D721Med (cell line): ENCODE measurements at places on chromosomes 3 and 15.

GRCh38 chr3:127158614-127159229 is 34.2 kb upstream of the PRR23E start:
- no peak for DNase-seq

GRCh38 chr3:143567823-143568222 is 280.4 kb downstream of the SLC9A9 start:
- DNase-seq = no peak

- DNase-seq = no peak
These were observed 66.1 kb downstream of the GLB1 start for GRCh38 chr3:33030802-33031201.

DNA sequence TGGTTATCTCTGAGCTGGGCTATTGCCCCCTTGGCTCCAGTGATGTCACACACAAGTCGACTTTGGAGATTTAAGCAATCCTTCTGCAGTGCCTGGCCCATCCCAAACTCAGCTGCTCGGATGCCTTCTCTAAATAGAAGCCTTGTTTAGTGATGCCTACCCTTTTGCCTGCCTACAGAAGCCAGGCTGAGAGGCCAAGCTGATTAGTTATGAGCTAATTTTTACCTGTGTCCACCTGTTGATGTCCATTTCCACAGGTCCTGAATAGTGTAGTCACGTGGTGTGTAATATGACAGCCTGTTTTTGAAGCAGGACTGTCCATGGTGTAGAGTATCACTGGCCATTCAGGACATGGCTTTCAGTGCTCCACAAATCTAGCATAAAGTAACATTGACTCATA is 45.5 kb downstream of the SSUH2 start:
- DNase-seq = no peak

DNA sequence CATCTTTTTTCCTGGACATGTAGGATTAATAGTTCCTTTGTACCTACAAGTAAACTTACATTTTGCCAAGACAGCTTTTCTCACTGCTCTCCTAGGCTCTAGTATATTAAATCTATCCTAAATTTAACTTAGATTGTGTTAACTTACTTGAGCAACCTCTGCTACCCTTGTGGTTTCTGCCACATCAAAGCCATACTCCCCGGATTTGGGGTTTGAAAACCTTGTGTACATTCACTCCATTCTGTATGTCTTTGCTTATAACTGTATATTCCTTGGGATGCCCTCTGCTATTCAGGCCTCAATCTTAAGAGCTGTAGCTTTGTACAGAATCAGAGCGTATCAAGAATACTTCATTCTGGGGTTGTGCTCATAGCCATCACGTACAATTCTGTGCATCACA is 60.4 kb downstream of the ARIH1 start:
- DNase-seq = no peak

DNA sequence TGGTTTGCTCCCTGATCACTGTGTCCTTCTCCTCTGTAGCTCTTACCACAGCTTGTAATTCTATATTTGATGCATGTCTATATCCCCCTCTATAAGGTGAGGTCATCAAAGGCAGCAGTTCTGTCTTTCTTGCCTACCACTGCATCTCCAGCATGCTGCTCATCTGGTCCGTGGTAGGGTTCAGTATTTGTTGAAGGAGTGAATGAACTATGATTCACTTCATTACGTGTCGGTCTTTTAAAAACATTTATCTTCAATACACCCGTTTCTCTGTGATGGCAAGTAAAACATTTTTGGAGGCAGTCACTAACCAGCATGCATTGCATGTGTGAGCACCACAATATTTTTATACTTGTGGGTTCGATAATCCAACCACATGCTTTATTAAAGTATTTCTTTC is 27.6 kb downstream of the CHST14 start:
- DNase-seq = no peak

GRCh38 chr15:66850078-66850991 is 148.3 kb downstream of the SMAD6 start:
- DNase-seq = no peak

- DNase-seq = no peak
These were observed 999.0 kb downstream of the TUSC7 start for GRCh38 chr3:117708601-117709000.

GRCh38 chr3:192869131-192870031 is 48.3 kb downstream of the MB21D2 start:
- no peak for DNase-seq

GRCh38 chr3:47578119-47578632 is 489 bp downstream of the CSPG5 start:
- peak; percentile 70 for DNase-seq

DNA sequence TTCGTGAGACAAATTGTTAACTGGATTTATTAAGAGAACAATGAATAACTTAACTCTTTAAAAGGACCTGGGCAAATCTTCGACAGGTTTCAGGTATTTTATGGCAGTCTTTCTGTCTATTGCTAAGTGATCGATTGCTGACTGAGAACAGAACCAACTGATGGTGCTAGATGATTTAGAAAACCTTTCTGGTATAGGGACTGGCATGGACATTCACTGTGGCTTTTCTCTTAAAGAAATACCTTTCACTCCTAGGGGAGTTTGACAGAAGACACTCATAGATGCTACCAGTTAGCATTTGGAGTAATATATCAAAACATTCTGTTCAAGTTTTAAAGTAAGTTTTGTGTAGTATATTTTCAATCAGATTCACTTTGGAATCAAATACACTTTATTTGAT is 654 bp downstream of the PPARG start:
- DNase-seq = no peak

DNA sequence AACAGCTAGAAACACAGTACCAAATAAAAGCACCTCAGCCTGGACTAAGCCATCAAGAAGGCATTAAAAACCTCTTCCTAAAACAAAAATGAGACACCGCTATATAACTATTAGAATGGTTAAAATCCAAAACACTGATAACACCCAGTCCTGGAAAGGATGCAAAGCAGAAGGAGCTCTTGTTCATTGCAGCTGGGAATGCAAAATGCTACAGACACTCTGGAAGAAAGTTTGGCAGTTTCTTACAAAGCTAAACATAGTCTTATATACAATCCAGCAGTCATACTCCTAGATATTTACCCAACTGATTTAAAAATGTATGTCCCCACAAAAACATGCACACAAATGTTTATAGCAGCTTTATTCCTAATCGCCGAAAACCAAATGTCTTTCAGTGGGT is 35.7 kb downstream of the CHSY1 start:
- DNase-seq = no peak

DNA sequence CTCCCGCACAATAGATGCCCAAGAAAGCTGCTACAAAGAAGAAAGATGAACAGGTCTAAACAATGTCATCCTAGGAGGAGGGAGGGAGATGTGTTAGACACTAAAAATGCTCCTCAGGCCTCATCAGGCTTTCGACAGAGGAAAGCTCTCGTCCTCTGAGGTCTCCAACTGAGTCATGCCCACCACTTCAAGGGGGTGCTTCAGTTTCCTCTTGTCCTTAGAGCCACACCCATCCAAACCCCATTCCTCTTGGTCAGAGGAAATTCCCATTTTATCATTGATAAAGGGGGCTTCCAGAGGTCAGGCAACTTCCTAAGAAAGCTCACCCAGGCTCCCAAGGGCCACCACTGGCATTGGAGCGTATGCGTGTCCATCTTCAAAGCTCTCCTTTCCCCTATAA is 50.1 kb downstream of the HEG1 start:
- no peak for DNase-seq

GRCh38 chr3:26091096-26091495 is 301.2 kb downstream of the OXSM start:
- no peak for DNase-seq

DNA sequence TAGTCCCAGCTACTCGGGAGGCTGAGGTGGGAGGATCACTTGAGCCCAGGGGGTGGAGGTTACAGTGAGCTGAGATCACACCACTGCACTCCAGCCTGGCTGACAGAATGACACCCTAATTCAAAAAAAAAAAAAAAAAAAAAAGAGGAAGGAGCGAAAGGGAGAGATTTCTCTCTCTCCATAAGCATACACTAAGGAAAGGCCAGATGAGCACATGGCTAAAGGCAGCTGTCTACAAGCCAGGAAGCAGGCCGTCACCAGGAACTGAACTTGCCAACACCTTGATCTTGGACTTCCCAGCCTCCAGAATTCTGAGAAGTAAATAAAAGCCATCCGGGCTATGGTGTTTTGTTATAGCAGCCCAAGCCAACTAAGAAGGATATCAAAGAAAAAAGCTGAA is 7.5 kb downstream of the SRGAP3 start:
- DNase-seq = no peak

DNA sequence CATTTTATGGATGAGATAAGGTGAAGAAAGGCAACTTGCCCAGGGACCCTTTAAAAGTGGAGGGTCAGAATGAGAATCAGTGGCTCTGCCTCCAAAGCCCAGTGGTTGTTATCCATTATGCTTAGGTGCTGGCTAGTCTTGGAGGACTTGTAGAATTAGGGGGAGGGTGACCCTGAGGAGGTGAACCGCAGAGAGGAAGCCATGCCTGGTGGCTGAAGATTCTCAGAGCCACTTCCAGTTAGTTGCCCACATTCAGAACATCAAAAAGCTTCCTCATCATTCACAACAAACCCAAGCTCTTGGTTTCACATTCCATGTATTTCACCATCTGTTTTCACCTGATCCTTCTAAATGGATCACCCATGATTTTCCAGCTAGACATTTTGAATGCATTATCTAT is 11.2 kb downstream of the EBLN2 start:
- DNase-seq = no peak

DNA sequence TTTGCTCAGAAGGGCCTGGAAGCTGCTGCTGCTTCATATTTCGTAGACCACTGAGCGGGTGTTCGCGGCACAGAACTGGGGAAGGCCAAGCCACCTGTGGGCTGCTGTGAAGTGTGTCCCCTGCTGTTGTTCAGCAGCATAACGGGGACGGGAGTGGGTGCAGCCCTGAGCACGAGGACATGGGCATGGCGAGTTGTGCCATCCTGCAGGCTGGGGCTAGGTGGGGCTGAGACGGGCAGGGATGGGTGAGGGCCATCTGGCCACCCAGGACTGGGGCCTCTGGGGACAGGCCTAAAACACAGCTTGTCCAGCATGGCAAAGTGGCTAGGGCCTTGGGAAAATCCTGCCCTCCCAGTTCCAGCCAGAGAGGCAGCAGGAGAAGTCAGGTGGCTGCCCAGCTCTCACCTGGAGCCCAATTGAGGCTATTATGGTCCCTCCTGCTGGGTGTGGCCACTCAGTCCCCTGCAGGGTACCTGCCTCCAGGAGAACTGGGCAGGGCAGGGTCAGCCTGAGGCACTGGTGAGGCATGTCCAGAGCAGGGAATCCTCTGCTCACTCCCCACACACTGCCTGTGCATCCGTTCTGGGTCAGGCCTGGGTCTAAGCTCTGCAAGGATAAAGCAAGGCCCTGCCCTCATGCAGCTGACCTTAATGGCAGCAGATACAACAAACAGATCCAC is 29.5 kb downstream of the CFAP100 start:
- DNase-seq = no peak

DNA sequence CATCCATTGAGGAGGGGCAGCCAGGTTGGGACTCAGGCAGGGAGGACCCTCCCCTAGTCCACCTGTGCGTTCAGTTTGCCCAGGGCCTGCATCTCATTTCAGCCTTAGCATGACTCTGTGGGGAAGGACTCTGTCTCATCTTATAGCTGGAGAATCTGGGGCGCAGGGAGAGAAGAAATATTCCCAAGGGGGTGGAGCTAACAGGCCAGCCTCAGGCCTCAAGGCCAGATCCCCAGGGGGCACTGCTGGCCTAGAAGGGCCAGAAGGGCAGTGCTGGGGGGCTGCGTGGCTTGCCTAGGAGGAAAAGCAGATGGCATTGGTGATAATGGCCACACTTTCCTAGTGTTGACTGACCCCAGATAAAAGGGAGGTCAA is 10.9 kb downstream of the AMOTL2 start:
- DNase-seq = no peak

GRCh38 chr3:129824926-129825541 is 68.5 kb downstream of the TMCC1 start:
- DNase-seq = no peak

- DNase-seq = no peak
These were observed 53.7 kb downstream of the CD47 start for GRCh38 chr3:108036984-108037741.

- DNase-seq = no peak
These were observed 40.6 kb upstream of the SLC9A9 start for GRCh38 chr3:143888846-143889245.

- no peak for DNase-seq
These were observed 56.2 kb downstream of the GREM1 start for GRCh38 chr15:32774022-32774421.

GRCh38 chr3:170178651-170179050 is 2.9 kb downstream of the PHC3 start:
- DNase-seq = no peak

GRCh38 chr15:70023064-70023768 is 74.5 kb downstream of the TLE3 start:
- DNase-seq = no peak

DNA sequence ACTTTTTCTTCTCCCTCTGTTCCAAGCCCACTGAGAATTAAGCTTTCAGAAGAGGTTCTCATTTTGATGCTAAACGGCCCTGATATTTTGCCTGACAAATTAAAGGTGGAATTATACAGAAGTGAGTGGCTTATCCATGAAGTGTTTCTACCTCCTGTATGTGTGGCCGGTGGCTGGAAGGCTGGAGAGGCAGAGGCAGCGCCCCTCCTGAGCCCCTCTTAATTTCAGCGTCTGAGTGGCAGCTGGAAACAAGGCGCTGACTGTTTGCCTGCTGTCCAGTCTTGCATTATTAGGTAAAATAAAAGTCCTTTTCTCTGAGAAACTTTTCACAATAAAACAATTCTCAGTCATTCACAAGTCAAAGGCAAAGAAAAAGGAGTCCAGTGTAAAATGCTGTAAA is 685.7 kb downstream of the MCTP2 start:
- DNase-seq = no peak

- no peak for DNase-seq
These were observed 1.3 kb downstream of the MINAR1 start for GRCh38 chr15:79433276-79433990.

DNA sequence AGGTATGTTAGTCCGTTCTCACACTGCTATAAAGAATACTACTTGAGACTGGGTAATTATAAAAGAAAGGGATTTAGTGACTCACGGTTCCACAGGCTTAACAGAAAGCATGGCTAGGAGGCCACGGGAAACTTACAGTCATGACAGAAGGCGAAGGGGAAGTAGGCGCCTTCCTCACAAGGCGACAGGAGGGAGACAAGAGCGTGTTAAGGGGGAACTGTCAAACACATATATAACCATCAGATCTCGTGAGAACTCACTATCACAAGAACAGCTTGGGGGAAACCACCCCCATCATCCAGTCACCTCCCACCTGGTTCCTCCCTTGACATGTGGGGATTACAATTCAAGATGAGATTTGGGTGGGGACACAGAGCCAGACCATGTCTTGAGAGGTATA is 30.4 kb downstream of the SPRED1 start:
- DNase-seq = no peak

GRCh38 chr15:54540721-54541120 is 562.5 kb downstream of the UNC13C start:
- no peak for DNase-seq

DNA sequence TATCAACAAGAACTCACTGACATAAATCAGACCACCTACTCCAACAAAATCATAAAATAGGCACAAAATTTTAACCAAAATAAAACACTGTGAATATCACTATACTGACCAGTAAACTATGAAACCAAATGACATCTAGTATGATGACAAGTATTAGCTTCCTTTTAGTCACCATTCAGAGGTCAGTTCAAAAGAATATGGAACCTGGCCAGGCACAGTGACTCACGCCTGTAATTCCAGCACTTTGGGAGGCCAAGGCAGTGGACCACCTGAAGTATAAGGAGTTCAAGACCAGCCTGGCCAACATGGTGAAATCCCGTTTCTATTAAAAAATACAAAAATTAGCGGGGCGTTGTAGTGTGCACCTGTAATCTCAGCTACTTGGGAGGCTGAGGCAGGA is 65.8 kb downstream of the SMARCC1 start:
- DNase-seq = no peak

- DNase-seq = no peak
These were observed 524.2 kb downstream of the NAALADL2 start for GRCh38 chr3:175383371-175383770.
